ENCODE measurements at places on chromosomes 2 and 18.
A peak's percentile ranks its signal among the peaks of the same experiment; 100 is the strongest.

- DNase-seq, result no peak
Measured at GRCh38 chr18:21489119-21489750, 111.3 kb downstream of the ESCO1 start.

- no peak for DNase-seq
Measured at GRCh38 chr2:170165129-170165528, 12.8 kb upstream of the MYO3B start.

DNA sequence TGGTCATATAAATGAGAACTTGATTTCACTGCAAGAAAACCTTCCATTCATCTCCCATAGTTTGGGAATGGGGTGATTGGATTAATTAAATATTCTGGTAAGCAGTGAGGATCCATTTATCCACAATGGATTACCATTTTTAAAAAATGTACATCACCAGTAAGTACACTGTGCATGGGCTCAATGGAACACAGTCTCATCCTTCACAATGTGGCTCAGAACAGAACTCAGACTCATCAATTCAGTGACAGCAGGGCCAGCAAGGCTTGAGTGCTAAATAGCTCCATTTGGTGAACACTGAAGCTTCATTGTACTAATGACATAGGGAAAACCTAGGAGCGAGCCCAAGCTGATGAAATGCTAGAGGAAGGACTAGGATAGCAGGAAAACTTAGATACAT lies 223.8 kb downstream of the CMPK2 start:
- DNase-seq, result no peak

DNA sequence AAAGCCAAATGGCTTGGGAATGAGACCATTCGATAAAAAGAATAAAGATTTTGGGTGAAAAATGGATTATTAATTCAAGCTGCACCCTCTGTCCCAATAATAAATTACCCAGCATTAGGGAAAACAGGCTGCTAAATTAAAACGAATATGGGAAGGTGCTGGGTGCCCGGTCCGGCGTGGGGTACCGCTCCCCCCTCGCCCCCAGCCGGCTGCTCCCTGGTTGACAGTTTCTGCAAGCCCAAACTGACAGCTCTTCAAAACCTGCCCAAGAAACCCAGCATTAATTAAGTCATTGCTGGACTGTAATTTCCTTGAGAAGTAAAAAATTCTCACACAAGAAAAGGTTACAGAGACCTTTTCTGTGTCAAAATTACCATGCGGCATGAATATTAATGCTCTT lies 98.6 kb downstream of the PTGR3 start:
- DNase-seq, result no peak

DNA sequence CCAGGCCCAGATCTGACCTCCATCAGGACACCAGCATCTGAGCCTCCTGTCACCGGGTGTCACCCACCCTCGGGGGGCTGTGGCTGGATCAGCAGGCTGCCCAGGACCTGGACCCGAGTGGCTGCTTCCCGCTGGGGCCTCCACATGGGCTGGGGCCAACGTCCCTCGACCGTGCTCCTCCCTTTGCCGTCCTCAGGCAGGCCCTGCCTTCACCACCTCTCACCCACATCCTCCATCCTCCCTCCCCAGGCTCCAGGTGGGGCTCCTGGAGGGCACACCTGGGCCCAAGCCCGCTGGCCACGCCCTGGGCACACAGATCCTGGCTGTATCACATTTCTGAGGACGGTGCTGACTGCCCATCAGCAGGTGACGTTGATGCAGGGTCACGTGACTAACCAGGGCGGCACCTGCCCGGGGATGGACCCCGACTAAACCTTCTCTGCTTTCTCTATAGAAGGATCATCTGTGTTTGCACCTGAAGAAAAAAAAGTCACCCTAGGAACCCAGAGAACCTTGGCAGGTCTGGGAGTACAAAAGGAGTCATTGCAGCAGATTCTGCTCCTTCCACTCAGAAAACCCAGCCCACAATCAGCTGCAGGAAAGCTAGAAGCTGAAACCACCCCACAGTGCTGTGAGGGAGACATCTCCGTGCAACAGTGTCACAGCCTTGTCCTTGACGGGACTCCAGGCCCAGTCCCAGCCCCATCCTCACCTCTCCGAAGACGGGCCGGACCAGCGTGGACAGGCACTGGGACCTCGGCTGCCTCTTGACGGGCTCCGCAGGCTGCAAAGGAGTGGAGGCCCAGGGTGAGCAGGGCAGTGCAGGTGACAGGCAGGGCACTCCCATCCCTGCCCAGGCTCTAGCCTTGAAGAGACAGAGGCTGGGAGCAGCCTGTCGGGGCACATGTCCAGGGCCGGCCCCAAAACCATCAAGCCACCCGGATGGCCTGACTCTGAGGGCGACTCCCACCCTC lies 11.2 kb downstream of the STK25 start:
- no peak for DNase-seq

DNA sequence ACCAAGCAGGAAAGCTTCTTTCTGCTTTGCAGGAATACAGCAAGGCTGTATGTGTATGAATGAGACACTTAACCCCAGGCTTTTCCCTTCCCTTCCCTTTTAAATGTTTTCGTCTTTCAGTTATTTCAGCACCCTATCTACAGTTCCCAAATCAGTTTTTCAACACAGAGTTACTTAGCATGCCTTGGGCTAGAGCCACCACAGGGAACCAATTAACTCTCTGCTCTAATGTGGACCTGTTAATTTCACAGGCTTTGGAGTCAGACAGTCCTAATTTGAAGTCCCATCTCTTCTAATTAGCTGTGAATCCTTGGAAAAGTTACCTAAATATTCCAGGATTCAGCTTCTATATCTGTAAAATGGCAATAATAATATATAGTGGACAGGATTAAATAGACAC lies 89.2 kb upstream of the REG3A start:
- DNase-seq, result no peak

GRCh38 chr2:40227210-40227609 lies 224.7 kb downstream of the SLC8A1 start:
- no peak for DNase-seq

- DNase-seq, result no peak
Measured at GRCh38 chr2:112757265-112757664, 7.1 kb downstream of the CKAP2L start.

GRCh38 chr18:21963336-21963735 lies 206.1 kb upstream of the GATA6 start:
- DNase-seq, result no peak

DNA sequence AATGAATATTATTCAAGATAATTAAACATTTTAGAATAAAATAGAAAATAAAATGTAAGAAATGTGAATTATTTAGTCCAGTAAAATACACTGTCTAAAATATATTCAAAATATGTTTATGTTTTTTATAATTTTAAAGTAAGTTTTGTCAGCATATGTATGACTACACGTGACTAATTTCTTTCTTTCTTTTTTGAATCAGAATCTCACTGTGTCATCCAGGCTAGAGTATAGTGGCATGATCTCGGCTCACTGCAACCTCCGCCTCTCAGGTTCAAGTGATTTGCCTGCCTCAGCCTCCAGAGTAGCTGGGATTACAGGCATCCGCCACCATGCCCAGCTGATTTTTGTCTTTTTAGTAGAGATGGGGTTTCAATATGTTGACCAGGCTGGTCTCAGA lies 19.1 kb upstream of the INO80D start:
- DNase-seq, result no peak

- peak; percentile 75 for DNase-seq
Measured at GRCh38 chr2:86038291-86039081, 67.2 kb downstream of the POLR1A start.

GRCh38 chr2:231163011-231163410 lies 35.4 kb upstream of the ARMC9 start:
- no peak for DNase-seq

DNA sequence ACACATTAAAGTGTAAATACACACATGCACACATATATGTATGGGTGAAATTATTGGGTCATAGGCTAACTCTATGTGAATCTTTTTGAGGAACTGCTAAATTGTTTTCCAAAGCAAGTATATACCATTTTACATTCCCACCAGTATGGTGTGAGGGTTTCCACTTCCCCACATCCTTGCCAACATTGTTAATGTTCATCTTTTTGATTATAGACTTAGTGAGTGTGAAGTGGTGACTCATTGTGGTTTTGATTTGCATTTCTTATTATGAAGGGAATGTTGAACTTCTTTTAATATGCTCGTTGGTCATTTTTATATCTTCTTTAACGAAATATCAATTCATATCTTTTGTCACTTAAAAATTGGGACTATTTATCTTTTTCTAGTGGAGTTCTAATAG lies 181.8 kb upstream of the GCFC2 start:
- no peak for DNase-seq

DNA sequence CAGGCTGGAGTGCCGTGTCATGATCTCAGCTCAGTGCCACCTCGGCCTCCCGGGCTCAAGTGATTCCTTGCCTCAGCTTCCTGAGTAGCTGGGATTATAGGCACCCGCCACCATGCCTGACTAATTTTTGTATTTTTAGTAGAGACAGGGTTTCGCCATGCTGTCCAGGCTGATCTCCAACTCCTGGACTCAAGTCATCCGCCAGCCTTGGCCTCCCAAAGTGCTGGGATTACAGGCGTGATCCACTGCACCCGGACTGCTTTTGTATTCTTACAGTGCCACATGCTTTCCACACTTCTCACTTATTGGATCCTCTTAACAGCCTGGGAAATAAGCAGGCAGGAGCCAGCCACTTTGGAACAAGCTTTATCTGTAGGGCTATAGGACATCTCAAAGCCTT lies 25.3 kb upstream of the BCL2L11 start:
- no peak for DNase-seq

DNA sequence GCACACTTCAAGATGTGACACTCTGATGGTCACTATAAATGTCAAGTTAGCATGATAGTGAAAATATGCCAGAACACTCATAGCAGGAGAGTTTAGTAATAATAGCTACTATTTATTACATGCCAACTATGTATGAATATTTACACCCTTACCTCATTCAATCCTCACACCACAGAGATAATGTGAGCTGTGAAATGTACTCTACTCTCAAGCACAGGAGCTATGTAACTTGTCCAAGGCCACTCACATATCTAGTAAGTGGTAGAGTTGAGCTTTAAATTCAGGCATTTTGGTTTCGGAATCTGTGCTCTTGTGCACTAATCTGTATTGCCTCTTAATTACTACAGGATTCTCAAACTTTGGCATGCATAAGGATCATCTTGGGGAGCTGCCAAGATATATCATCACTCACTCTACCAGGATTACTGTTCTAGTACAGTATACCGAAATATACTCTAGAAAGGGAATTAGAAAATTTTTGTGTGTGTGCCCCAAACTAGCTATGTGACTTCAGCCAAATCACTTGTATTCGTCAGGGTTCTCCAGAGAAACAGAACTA lies 154.3 kb downstream of the PLCL1 start:
- DNase-seq, result no peak

- DNase-seq, result no peak
Measured at GRCh38 chr2:178629463-178629862, 149.2 kb downstream of the PLEKHA3 start.

DNA sequence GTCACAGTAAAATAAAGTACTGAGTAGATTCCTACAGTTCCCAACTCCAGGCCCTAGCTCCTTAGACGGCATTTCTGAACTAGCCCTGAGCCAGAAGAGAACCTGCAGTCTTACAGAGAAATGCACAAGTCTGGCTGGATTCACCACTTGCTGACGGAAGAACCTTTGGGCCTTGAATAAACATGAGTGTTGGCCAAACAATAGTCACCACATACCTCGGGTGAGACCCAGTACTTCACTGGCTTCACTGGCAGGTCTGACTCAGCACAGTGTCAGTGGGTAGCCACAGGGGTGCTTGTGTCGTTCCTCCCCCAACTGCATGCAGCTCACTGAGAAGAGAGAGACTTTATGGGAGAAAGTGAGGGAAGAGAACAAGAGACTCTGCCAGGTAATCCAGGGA lies 88.9 kb downstream of the TMEM185B start:
- DNase-seq, result no peak

- no peak for DNase-seq
Measured at GRCh38 chr2:234422273-234422732, 74.6 kb downstream of the ARL4C start.

- DNase-seq, result no peak
Measured at GRCh38 chr2:12169721-12170120, 423.3 kb downstream of the LPIN1 start.

- peak; percentile 75 for DNase-seq
Measured at GRCh38 chr2:25294573-25295462, 46.9 kb downstream of the DNMT3A start.

DNA sequence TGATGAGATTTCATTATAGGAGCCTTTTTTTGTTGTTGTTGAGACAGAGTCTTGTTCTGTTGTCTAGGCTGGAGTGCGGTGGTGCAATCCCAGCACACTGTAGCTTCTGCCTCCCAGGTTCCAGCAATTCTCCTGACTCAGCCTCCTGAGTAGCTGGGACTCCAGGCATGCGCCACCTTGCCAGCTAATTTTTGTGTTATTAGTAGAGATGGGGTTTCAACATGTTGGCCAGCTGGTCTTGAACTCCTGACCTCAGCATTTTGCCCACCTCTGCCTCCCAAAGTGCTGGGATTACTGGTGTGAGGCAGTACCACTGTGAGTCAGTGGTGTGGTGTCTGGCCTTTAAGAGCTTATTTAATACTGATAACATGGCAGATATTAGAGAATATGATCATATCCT lies 60.1 kb downstream of the MOB4 start:
- no peak for DNase-seq

DNA sequence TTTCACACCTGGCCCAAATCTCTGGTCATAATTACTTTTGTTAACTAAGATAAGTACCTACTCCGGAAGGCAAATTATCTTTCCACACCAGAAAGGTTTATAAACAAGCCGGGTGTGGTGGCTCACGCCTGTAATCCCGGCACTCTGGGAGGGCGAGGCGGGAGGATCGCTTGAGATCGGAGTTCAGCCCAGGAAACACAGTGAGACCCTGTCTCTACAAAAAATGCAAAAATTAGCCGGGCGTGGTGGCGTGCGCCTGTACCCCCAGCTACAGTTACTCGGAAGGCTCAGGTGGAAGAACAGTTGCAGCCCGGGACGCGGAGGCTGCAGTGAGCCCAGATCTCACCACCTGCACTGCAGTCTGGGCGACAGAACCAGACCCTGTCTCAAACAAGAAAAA lies 2.1 kb downstream of the PUM2 start:
- DNase-seq, result no peak

- no peak for DNase-seq
Measured at GRCh38 chr18:27785815-27786471, 391.0 kb downstream of the CDH2 start.

GRCh38 chr2:218746960-218747359 lies 35.0 kb upstream of the CYP27A1 start:
- DNase-seq, result no peak

DNA sequence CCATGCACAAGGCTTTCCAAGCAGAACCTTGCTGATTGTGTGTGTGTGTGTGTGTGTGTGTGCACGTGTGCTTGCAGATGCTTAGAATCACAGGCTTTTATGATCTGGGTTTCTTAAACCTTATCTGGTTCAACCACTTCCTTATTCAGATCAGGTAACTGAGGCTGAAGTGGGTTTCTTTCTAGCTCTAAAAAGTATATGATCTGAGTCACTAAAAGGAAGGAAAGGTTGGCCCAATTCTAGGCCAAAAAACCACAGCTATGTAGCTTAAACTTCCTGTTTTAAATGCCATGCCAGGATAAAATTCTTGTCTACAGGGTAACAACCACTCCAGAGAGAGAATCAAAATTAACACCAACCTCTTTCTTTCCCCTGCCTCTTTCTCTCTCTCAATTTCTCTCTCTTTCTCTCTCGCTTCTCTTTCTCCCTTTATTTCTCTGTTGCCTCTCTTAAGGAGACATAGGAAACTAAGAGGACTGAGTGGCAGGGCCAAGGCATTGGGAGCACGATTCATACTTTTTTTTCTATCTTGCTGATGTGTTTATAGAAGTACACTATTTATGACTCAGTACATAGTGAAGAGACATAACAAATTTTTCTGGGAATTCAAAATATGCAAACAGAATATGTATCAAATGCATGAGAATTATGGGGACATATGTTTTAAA lies 140.3 kb downstream of the TRIB2 start:
- peak; percentile 6 for DNase-seq

All from effector memory CD4-positive, alpha-beta T cell (primary cell).